ENCODE measurements at places on chromosomes 4 and X.

- peak; percentile 30 for DNase-seq
Measured at GRCh38 chr4:143482840-143483239, 30.7 kb upstream of the SMARCA5 start.

DNA sequence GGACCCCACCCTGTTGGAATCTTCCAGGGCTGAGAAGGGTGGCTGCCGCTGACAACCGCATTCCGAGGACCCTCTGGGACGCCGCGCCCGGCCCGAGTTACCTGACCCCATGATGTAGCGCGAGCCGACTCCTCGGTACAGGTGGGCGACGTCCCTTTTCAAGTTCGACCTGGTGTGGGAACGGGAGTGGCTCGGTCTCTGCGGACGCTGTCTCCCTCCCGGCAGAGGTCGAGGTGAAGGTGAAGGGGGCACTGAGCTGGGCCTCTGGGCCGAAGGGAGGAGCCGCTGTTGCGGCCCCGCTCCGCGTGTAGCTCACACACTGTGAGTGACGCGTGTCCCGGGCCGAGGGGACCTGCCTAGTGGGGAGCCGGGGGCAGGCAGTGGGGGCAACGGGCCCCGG is 4.5 kb downstream of the GTPBP6 start:
- DNase-seq: no peak

GRCh38 chr4:68267433-68267944 is 22.0 kb upstream of the TMPRSS11B start:
- no peak for DNase-seq

DNA sequence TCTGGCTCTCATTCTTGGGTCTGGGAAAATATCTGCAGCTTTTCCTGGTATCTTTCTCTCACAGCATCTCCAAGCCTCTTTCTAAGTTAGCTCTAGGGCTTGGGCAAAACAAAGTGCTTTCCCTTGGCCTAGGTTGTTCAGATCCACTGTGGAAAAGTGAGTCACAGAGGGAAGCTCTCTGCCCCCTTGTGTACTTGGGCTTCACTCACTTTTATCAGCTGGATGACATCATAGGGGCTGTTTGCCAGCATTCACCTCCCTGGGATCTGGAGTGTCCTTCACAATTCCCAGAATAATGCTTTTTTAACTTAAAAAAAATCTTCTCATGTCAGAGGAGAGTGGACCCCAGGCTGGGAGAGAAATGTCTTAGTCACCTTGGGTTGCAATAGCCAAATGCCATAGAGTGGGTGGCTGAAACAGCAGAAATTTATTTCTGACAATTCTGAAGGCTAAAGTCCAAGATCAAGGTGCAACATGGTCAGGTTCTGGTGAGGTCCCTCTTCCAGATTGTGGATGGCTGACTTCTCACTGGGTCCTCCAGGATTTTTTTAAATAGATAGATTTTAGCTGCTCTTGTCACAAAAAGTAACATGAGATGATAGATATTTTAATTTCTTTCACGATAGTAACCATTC is 247.8 kb downstream of the SH2D1A start:
- no peak for DNase-seq

- no peak for DNase-seq
Measured at GRCh38 chr4:90163872-90164271, 36.7 kb downstream of the CCSER1 start.

GRCh38 chr4:20394512-20394911 is 142.8 kb downstream of the SLIT2 start:
- DNase-seq: no peak

GRCh38 chr4:92830771-92831170 is 527.0 kb downstream of the GRID2 start:
- DNase-seq: no peak

GRCh38 chr4:153765894-153766293 is 6.1 kb upstream of the RNF175 start:
- no peak for DNase-seq

DNA sequence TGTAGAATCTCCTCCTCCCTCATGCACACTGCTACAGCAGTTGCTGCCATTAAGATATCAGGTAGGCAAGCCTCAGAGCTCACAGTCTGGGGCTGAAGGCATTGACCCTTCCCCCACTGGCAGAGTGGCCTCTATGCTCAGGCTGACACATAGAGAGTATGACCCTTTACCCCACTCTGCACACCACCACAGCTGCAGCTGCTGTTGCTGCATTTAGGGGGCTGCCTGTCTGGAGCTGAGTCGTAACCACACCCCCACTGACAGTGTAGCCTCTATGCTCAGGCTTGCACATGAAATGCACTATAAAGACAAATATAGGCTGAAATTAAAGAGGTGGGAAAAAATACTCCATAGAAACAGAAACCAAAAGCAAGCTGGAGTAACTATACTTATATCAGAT is 289.3 kb upstream of the PABPC4L start:
- no peak for DNase-seq

GRCh38 chrX:70485466-70485865 is 40.8 kb downstream of the DLG3 start:
- no peak for DNase-seq

- no peak for DNase-seq
Measured at GRCh38 chr4:185270037-185270436, 60.6 kb downstream of the SNX25 start.
